Choroid plexus epithelial cell (primary cell): ENCODE measurements at places on chromosomes 7 and 10.

DNA sequence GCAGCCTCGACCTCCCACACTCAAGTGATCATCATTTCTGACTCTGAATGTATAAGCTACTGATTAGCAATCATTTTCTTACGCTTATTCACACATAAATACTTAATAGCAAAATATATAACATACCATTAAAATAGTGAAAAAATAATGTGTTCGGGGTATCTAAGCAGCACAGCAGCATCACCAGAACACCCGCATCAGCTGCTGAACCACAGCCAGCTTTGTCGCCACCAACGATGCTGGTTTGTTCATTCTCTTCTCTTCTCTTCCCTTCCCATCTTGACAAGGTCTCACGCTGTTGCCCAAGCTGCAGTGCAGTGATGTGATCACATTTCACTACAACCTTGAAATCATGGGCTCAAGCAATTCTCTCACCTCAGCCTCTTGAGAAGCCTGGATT is 425.1 kb upstream of the LRGUK start:
- no peak for DNase-seq

- DNase-seq, result no peak
Measured at GRCh38 chr7:96005271-96005670, 232.9 kb downstream of the DYNC1I1 start.

DNA sequence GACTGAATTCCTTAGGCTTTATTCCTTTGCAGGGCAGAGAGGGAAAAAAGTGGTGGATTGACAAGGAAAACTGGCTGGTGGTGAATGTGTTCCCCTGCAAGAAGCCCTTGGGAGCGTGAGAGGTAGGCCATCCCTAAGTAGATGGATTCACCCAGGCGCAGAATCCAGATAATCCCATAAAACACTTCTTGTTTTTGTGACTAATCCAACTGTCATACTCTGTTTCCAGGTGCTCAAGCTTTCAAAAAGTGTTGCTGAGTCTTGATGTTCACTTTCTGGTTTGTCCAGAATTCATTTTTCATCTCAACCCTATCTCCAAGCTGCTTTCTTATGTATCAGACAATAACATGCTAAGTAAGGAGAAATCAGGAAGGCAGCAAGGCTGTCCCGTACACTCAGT is 250.8 kb upstream of the HABP2 start:
- DNase-seq, result no peak

DNA sequence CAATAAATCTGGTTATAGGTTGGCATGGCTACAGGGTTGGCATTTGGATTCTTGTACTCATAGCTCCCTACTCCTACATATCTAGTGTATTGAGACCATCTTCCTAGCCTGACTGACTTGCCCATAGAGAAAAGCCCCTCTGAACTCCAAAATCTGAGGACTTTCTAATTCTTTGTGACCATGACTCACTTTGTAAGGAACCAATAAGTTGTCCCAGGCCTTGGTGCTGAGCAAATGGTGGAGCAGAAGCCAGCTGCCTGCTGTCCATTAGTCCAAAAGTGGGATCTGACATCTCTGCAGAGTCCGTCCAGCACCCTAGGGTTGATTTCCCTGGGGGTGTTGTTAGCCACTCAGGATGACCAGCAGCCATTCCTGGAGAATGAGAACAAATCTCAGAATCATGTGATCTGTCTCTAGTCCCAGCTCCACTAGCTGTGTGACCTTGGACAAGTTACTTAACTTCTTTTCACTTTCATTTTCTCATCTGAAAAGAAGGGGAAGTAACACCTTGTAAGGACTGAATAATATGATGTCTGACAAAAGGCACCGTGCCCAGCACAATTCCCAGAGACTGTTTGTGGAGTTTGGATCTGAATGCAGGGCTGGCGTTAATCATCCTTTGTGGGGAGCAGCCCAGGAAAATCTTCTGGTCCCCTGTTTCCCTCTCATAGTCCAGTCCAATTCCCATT is 44.1 kb downstream of the MTURN start:
- DNase-seq, result peak; percentile 15

DNA sequence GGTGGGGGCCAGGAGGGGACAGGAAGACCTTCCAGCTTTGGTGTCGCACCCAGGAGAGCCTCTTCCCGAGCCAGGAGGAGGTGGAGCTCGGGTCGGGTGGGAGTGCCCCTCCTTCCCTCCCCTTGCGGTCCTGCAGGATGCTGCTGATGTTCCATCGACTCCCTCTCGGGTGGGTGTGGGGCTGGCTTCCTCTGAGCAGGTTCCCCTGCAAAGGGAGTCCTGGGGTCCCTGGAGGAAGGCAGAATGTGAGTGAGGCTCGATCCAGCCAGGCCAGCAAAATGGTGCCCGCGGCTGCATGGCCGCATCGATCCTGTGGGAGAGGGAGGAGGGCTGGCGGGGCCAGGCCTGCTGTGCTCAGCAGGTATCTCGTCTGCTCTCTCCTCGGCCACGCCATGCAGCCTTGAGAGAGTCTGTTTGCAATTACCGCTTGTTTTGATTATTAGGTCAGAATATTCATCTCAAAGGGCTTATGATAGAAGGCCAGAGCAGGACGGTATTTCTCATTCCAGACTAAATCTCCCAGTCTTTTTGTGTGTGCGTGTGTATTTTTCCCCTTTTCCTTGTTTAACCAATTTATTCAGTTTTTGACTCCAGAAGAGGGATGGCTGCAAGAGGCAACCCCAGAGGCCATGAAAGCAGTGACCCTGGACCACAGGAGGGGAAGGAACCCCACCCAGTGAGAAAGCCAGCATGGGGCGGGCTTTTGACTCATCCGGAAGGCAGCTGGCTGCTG is 137.3 kb upstream of the ZMIZ1 start:
- DNase-seq, result peak; percentile 97

DNA sequence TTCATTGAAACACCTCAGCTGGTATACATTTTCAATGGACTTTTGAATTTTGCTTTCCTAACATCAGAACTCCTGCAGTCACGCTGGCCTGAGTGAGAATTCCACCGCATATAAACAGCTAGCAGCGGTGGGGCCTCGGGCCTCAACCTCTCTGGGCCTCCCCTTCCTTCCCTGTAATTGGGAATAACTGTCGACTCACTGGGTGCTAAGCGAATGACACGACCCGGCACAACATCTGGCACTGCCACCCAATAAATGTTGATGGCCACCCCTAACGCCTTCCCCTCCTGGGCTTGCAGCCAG is 670 bp downstream of the RCC1L start:
- no peak for DNase-seq

DNA sequence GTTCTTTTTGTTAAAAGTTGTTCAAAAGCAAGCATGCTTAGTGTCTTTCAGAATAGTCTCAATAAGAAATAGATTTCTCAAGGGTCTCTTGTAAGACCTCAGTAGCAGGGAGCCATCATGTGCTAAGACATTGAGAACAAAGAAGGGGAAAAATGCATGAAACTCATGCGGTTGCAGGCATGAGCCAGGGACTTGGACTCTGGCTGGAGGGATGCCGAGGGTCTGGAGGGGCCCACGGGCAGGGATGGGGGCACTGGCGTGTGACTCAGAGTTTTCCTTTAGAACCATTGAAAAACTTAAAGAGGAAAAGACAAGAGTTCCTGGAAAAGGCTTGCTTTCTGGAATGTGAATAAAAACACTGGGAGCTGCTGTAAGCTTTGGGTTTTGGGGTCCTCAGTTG is 253.3 kb downstream of the CCDC3 start:
- DNase-seq, result no peak

DNA sequence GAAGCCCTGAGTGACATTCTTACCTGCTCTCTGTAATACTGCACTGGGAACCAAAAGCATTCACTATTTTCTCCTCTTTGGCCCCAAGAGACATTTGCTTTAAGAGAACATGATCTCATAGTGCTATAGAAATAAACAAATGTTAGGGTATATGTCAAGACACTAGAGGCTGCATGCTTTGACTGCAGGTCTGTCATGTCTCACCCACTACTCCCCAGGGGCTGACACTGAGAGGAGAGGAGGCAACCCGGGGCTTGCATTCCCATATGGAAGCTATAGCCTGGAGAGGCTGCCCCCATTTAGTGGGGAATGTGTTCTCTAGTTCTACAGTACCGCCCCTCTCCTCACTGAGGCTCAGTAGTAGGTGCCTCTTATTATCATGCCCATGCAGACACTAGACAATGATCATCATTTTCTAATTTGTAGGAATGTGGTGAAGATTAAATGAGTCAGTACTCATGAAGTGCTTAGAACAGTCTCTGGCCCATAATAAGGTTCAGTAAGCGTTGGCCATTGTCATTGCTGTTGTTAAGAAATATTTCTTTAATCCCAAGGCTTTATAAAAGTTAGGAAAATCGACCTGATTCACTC is 4.9 kb upstream of the SLF2 start:
- peak; percentile 33 for DNase-seq

DNA sequence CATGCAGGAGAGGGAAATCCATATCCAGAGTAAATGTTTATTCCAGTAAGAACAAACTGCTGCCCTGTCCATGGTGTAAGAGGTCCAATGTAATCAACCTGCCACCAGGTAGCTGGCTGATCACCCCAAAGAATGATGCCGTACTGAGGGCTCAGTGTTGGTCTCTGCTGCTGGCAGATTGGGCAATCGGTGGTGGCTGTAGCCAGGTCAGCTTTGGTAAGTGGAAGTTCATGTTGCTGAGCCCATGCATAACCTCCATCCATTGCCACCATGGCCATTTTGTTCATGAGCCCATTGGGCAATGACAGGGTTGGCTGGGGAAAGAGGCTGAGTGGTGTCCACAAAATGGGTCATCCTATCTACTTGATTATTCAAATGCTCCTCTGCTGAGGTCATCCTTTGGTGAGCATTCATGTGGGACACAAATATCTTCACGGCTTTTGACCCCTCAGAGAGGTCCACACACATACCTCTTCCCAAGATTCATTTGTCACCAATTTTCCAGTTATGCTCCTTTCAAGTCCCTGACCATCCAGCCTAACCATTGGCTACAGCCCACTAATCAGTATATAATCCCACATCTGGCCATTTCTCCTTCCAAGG is 23.3 kb upstream of the PAPSS2 start:
- no peak for DNase-seq

DNA sequence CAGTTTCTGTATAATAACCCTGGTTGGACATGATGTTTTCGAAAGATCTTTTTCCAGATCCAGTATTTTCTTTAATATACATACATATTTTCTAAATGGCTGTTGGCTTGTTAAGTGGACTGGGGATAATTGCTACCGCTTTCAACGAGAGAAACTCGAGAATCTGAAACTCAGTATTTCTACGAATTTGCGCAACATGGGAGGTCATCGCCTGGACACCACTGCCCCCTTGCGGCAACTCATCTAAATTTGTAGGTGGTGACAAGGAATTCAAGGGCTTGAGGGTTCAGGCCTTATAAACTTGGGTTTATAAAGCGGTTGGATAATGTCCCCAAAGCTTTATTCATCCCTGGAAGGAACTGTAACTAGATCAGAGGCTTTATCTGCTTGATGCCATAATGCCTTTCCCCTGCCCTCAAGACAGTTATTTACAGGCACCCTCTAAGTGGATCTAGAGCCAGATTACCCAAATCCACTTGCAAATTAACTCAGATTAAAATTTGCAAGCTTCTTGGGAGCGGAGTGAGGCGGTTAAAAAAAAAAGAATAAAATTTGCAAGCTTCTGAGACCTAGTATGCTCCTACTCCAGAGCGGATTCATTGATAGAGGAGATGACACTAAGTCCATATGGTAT is 21.3 kb upstream of the KCNK18 start:
- peak; percentile 86 for DNase-seq

GRCh38 chr7:26547156-26547555 is 255.5 kb downstream of the SNX10 start:
- no peak for DNase-seq

DNA sequence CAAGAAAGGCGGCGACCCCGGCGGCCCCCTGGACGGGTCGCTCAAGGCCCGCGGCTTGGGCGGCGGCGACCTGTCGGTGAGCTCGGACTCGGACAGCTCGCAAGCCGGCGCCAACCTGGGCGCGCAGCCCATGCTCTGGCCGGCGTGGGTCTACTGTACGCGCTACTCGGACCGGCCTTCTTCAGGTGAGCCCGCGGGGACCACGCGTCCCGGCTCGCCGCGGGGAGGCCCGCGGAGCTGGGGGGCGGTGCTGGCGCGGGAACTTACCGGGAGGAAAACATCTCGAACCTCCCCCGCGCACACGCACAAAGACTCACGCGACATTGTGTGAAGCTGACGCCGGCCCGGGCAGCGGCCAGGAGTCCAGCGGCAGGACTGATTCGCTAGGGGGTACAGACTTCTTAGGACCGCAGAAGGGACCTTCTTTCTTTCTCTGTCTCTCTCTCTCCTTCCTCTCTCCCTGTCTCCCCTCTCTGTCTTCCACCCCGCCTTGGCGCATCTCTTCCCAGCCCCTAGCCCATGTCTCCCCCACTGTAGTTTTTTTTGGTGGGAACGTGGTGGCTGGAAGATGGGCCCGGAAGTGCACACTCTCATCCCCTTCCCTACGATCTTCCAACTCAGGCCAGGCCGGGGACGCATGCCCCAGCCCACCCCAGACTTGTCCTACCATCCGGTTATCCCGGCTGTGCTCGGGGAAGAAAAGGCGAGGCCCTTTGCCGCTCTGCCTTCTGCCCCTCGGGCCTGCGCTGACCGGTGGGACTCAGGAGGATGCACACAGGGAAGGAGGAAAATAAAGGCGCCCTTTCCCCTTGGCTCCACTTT is 1.2 kb downstream of the EN2 start:
- DNase-seq, result no peak

- no peak for DNase-seq
Measured at GRCh38 chr10:43263551-43264343, 3.1 kb downstream of the RASGEF1A start.

GRCh38 chr7:28005075-28005846 is 175.3 kb downstream of the JAZF1 start:
- DNase-seq, result peak; percentile 23

GRCh38 chr10:104732222-104732621 is 91.1 kb downstream of the SORCS3 start:
- no peak for DNase-seq

DNA sequence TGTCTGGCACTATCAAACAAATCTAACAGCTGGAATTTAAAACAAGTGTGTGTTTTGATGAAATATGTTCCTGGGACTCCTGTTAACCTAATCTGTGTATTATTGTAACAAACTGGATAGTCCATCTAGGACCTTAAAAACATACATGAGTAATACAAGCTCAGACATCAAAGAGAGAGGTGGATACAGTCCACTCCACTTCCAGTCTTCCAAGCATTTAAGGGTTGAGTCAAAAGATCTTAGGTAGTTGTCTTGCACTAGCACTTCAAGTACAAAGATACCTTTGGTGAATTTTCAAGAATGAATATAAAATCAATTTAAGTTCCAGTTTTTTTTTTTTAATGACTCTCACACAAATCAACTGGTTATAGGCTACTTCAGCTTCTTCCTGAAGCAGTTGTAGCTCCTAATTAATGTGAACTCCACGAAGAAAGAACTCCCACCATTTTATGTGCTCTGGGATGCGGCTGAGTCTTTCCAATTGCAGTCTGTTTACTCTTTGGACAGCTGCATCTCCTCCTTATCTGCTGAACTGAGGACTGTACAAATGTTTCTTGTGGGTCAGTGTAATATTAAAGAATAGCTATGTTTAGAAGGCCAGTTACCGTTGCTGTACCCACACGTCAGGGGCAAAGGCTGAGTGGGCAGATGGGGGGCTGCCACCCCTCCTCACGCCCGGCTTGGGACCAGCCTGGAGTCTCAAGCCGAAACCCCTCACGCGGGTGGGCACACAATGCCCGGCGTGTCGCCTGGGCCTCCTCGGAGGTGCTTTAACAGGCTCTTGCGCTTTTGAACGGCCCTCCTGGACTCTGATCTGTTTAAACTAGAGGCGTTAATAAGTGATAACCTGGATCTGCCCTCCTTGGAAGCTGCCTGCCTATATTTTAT is 2.9 kb upstream of the IGF2BP3 start:
- DNase-seq, result peak; percentile 31
